ENCODE measurements at places on chromosomes 16 and 17.

- ATAC-seq = no peak
Measured at GRCh38 chr16:8941718-8942344, 21.9 kb downstream of the USP7 start.

DNA sequence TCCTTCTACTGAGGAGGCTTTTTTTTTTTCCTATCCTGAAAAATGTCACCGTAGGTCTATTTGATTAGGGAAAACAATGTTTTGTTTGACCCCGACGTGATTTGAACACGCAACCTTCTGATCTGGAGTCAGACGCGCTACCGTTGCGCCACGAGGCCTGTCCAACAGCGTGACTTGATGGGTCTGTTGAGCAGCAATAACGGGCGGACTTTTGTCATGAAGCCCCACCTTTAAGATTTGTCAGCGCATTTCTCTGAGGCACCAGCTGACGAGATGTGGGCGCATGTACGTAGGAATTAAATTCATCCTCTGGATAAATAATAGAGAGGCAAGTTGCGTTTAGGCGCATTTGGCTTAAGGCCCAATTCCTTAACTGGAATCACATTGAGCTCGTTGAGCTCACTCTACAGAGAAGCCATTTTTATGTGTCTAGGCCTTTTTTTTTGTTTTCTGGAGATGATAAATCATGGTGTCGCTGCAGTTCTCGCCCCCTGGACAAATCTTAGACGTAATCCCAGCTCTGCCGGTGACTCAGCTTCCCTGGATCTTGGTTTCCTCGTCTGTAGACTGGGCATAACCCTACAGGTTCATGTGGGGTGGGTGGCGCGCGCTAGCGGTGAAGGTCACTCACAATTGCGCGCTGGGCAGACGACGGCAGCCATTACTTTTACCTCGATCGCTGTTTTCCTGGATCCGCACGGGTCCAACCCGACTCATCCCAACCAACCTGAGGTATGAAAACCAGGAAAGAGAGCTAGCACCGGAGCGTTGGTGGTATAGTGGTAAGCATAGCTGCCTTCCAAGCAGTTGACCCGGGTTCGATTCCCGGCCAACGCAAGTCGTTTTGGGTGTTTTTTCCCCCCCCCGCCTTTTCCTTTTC lies 10.6 kb upstream of the AURKB start:
- peak; percentile 37 for ATAC-seq

DNA sequence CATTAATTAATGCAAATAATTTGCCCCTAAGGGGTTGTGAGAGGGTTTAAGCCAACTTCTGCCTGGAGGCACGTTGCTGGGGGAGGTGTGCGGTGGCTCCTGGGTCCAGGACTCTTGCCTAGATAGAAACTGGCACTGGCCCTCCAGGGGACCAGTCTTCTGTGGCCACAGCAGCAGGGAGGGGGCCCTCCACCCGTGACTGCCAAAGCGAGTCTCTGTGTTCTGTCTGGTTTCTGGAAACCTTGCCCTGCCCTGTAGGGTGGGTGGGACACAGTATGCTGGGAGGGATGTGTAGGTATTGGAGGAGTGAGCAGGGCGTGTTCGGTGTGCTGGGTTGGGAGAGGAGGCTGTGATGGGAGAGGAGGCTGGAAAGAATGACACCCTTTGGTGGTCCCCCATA lies 78.8 kb downstream of the TBC1D16 start:
- ATAC-seq = no peak

GRCh38 chr16:88208112-88208511 lies 174.6 kb upstream of the ZNF469 start:
- ATAC-seq = no peak

Data from stimulated activated memory B cell treated with anti-CD40 and anti-IgM and Interleukin-4, amounts not matched to agents 10 μg/mL and 1 μg/mL and 100 μg/mL, for 72 hours (primary cell).